ENCODE measurements at places on chromosomes 5 and 9. TPM values are rescaled to one million over a fixed set of nuclear protein-coding genes. Genes with fewer than 3 reads are reported as not detected.

CFAP77 gene
- not detected for total RNA-seq

FSD1L gene
- total RNA-seq, result 9.9 TPM

HMCN2 gene
- under 0.01 TPM for total RNA-seq

TMEM252 gene
- not detected for total RNA-seq
